ENCODE measurements at places on chromosomes 2 and 18.

- no peak for DNase-seq
Measured at GRCh38 chr2:102337012-102337411, 18.6 kb upstream of the IL18R1 start.

- no peak for DNase-seq
Measured at GRCh38 chr2:109089602-109090300, 39.3 kb upstream of the SH3RF3 start.

DNA sequence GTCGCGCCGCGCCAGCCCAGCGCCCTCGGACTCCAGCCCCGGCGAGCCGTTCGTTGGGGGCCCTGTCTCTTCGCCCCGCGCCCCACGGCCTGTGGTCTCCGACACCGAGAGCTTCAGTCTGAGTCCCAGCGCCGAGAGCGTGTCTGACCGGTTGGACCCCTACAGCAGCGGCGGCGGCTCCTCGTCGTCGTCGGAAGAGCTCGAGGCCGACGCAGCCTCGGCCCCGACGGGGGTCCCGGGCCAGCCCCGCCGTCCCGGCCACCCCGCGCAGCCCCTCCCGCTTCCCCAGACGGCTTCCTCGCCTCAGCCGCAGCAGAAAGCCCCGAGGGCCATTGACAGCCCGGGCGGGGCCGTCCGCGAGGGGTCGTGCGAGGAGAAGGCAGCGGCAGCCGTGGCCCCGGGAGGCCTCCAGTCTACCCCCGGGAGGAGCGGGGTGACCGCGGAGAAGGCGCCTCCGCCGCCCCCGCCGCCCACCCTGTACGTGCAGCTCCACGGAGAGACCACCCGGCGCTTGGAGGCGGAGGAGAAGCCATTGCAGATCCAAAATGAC, 1.4 kb downstream of the PHLPP1 start:
- DNase-seq: peak; percentile 21

DNA sequence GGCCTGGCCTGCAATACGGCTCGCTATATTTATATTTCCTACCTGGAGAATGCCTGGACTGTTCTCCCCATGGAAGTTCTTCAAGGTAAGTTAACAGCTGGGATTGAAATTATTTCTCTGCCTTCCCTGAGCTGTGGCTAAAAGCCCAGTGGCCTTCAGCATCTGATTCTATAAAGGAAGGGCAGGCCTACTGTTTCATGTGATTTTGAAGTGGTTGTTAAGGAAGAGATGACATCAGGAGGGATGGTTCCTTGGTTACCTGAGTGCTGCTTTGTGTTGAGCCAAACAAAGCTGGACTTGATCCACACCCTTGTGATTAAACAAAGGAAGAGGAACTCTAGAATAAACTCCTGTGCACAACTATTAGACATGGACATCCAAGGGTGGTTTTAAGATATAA, 61.6 kb downstream of the MFSD6 start:
- peak; percentile 72 for DNase-seq

GRCh38 chr2:234611209-234611608, 114.3 kb upstream of the ARL4C start:
- no peak for DNase-seq
